ENCODE measurements at places on chromosomes 5 and 9. TPM values are rescaled to one million over a fixed set of nuclear protein-coding genes. Genes with fewer than 3 reads are reported as not detected.

The CSF2 gene
- total RNA-seq, result not detected

The CSF1R gene
- not detected for total RNA-seq

DNA sequence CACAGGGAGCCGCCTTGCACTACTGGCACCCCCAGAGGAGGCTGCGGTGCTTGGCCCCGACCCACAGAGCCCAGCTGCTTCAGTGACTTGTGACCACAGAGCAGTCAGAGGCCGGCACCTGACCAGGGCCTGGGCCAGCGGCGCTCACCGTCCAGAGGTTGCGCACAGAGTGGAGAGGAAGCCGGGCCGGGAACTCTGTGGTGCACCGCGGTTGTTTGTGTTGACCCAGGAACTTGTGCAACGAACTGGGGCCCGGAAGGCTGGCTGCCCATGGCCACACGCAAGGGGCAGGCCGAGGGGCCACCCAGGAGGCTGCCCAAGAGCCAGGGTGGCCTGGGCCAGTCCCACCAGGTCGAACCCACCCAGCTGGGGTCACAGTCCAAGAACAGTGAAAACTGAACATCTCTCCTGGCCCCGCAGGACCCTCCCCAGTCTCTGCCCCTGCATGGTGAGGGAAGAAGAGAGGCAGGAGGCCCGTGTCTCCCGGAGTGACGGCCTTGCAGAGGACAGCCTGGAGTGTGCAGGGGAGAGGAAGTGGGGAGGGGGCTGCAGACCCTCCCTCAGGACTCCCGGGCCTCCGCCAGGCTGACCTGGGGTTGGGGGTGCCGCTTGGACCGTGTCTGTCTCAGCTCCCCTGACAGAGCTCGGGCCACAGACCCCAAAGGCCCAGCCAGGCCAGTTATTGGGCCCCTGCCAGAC, 42.8 kb upstream of the EGFL7 start:
- DNase-seq, result no peak

The FOXD4L5 gene
- 0.42 TPM for total RNA-seq

- peak; percentile 40 for DNase-seq
Measured at GRCh38 chr5:136062366-136063274, 33.8 kb downstream of the TGFBI start.
